ENCODE measurements at places on chromosomes 16 and 17.

DNA sequence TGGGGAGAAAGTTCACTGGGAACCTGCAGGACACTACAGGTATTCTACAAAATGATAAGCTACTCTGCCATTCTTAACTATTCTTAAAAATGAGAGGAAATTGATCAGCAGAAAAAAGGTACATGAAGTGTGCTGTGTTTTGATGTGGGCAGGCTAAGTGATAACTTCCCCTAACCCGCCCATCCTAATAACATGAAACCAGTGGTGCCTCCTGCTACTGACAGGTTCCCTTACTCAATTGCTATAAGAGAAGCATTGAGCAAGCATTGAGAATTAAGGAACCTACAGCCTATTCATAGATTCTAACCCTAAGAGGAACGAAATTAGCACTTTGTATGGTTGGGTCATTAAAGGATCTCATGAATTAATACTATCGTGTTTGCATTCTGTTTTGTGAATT lies 18.9 kb downstream of the XYLT1 start:
- DNase-seq = no peak

DNA sequence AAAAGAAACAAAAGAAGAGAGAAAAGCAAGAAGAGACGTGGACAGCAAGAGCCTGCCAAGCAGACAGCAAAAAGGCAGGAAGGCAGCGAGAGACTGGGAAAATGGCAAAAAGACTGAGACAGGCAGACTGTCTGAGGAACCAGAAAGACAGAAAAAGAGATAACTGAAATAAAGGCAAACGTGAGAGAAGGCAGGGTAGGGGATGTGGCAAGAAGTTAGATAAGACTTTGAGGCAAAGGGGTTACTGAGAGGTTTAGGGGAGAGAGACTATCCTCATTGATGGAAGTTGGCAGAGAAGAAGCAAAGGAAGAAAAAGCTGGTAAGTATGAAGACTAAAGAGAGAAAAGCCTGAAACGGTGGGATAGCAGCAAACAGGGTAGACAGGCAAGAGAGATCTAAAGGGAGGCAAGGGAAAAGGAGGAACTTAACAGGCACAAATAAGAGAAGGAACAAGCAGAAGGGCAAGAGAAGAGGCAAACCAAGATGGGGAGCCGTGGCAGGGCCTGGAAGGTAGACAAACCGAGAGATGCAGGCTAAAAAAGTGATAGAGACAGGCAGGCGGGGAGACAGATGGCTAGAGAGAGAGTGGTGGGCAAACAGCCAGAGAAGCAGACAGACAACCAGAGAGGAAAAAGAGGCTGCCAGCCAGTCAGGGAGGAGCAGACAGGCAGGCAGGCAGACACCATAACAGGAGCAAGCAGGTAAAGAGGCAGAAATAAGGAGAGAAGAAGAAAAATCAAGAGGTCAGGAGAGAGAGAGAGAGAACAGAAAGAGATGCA lies 7.1 kb upstream of the CHD3 start:
- no peak for DNase-seq

- DNase-seq = no peak
These were observed 8.2 kb downstream of the MIEN1 start for GRCh38 chr17:39722104-39722503.

- DNase-seq = no peak
These were observed 236.3 kb upstream of the N4BP1 start for GRCh38 chr16:48846277-48846676.

DNA sequence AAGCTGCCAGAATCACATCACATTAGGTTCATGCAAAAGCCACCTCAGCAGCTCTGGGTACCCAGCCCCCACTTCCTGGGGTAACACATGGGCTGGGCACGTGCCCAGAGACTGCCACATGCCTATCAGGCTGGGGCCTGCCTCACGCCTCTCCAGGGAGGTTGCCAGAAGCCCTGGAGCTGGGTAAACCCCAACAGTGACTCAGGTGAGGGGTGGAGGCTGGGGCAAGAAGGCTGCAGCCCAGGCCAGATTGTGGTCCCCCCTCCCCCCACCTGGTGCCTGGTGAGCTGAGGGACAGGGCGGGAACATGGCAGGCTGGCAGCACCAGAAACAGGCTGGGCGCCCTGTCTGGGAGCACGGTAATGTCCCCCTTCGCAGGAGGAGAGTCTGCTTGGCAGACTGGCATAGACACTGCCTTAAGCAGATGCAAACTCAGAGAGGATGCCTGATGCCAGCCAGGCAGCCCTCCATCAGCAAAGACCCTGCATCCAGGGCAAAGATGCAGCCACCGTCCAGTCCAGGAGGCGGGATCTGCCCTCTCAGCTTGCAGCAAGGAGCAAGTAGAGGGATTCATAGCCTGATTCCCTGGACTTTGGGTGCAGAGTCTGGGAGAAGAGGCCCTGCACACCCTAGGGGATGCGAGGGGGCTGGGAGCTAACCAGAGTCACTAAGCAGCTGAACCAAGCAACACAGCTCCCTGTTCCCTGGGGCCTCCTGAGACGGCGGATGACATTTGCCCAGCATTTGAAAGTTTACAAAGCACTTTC lies 28.8 kb downstream of the NGFR start:
- no peak for DNase-seq

DNA sequence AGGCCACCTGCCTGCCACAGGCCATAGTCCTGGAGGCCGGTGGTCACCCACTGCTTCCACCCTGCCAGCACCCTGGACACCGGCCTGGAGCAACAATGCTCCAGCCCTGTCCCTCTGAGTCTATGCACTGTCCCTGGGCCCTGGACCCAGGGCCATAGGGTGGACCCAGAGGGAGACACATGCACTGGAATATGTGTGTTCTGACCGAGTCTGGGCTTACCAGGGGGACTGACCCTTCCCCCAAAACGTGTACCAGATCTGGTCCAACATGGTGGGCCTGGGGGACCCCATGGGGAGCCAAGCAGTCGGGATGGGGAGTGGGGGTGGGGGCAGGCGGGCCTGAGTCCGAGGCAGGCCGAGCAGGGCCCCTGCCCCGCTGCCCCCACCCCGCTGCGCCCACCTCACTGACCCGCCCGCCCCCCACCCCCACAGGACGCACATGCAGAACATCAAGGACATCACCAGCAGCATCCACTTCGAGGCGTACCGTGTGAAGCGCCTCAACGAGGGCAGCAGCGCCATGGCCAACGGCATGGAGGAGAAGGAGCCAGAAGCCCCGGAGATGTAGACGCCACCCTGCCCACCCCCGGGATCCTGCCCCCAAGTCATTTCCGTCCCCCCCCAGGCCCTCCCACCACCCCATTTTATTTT lies 357.4 kb downstream of the SEC14L1 start:
- DNase-seq = no peak

DNA sequence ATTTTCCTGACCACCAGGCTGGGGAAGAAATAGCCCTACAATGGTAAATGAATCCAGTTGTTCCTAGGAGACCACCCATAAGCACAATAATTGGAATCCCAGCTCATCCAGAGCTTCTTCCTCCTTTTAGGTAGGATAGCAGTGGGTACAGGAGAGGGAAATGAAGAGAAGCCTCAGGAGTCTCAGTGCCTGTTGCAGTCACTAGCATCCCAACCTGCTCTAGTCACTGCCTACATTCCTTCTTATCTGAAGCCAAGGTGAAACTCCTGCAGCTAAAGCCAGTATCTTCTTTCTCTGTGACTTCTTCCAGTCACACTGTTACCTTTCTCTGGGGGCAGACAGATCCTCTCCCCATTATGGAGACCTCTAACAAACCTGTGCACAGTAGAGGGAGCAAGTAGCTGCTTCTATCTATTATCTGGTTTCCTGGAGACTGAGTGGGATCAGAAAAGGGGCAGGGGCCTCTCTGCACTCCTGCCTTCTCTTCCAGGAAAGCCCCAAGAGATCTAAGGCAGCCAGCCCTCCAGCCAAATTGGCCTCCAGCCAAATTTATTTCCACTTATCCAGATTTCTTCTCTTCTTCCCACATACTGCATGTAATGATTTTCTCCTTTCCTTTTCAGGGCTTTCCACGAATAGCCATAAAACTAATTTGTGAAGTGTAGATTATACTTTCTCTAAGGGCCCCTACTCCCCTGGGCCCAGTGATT lies 85.5 kb downstream of the SSH2 start:
- DNase-seq = no peak

GRCh38 chr16:19829844-19830692 lies 54.6 kb downstream of the GPRC5B start:
- DNase-seq = no peak

DNA sequence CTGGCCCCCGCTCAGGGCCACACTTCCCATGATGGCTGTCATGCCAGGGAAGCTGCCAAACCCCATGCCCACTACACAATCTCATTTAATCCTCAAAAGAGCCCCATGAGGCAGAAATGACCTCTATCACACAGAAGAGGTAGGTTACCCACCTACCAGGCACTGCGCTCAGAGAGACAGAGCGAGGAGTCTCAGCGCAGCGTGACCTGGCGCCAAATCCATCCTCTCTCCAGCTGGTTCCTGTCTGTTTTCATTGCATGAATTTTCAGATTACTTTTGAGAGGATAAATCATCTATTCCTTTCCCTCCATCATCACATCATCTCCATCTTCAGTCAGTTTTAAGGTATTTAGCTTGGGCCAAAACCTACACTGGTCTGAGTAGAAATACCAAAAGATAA lies 101.5 kb upstream of the DNAH17 start:
- no peak for DNase-seq

GRCh38 chr16:57876210-57876609 lies 73.9 kb upstream of the KIFC3 start:
- DNase-seq = no peak

- no peak for DNase-seq
These were observed 182.8 kb upstream of the ELAC2 start for GRCh38 chr17:13200671-13201070.

- DNase-seq = peak; percentile 36
These were observed 10.4 kb downstream of the SLC25A10 start for GRCh38 chr17:81722184-81723120.

DNA sequence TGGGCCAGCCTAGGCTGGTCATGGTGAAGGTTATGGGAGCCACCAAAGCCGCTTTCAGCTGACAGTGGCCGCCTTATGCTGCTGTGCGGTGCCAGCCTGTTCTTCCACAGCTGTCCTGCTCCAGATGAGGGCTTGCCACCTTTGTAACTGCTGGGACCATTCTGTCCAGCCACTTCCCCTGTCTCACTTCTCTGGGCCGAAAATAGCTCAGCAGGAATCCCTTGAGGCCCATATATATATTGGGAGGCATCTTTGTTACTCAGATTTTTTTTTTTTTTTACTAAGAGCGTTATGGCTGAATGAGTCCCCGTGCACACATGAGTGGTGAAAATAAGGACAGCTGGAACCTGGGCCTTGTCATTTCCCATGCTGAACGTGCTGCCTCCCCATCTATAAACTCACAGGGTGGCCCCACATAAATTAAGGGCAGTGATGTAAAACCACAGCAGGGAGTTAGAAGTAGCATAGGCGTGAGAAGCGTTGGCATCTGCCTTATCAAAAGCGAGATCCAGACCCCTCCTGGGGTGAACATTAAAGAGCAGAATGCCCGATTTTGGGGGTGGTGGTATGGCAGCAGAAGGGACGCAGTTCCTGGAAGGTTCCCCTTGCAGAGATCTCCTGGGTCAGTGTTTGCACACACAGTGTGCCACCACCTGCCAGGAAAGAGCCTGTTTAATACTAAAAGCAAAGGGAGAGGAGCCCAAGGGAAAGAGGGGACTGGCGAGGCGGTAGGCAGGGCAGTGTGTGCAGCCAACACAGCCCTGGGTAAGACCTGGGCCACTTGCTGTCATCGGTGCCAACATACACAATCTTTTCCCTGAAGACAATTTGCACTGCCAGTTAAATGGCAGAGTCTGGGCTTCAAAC lies 57.8 kb downstream of the USP43 start:
- no peak for DNase-seq

DNA sequence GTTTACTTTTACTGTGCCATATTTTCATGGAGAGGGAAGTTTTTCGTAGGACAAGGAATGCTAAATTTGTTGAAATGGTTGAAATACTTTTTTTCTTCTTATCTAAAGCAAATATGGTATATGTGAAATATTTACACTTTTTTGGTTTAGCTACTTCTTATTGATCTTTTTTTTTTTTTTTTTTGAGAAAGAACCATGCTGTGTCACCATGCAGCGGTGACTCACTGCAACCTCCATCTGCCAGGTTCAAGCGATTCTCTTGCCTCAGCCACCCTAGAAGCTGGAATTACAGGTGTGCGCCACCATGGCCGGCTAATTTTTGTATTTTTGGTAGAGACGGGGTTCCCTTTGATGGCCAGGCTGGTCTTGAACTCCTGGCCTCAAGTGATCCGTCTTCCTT lies 100.5 kb downstream of the FTO start:
- DNase-seq = no peak

GRCh38 chr16:24700549-24701392 lies 28.7 kb upstream of the TNRC6A start:
- DNase-seq = peak; percentile 8
